ENCODE measurements at places on chromosomes 16 and 17. TPM values are rescaled to one million over a fixed set of nuclear protein-coding genes. Genes with fewer than 3 reads are reported as not detected.

KRTAP1-1 gene
- total RNA-seq = not detected

HAS3 gene
- total RNA-seq = 3.4 TPM

ADAD2 gene
- total RNA-seq = 0.59 TPM

P2RX1 gene
- total RNA-seq = 1.0 TPM

ARHGAP23 gene
- total RNA-seq = not detected

SLC5A11 gene
- total RNA-seq = 0.11 TPM

OTOP2 gene
- not detected for total RNA-seq

TPSB2 gene
- not detected for total RNA-seq

CLDN7 gene
- total RNA-seq = 1.1 TPM

ABCA9 gene
- 0.03 TPM for total RNA-seq

RHBDL3 gene
- not detected for total RNA-seq

LRRC37A gene
- total RNA-seq = 2.9 TPM

KRTAP2-1 gene
- total RNA-seq = not detected

FBXO31 gene
- 35.7 TPM for total RNA-seq

CSH1 gene
- not detected for total RNA-seq

BIRC5 gene
- 0.39 TPM for total RNA-seq

PYDC1 gene
- total RNA-seq = not detected

HSD17B1 gene
- total RNA-seq = 0.81 TPM

CD300LB gene
- 0.36 TPM for total RNA-seq

RHBDF1 gene
- total RNA-seq = 0.34 TPM

NR1D1 gene
- 34.1 TPM for total RNA-seq

ZNF286A gene
- total RNA-seq = 14.4 TPM

USP36 gene
- 489 TPM for total RNA-seq

GDPD3 gene
- total RNA-seq = 6.4 TPM

NPIPB13 gene
- 12.2 TPM for total RNA-seq

AXIN1 gene
- total RNA-seq = 24.7 TPM

STH gene
- total RNA-seq = not detected

EVI2A gene
- total RNA-seq = 37.8 TPM

RGS9 gene
- 0.60 TPM for total RNA-seq

ITGAX gene
- total RNA-seq = 5.5 TPM

HSD3B7 gene
- 0.11 TPM for total RNA-seq

SAMD14 gene
- total RNA-seq = 0.33 TPM

ACACA gene
- total RNA-seq = 28.9 TPM

SERPINF2 gene
- total RNA-seq = 0.49 TPM

NOS2 gene
- total RNA-seq = not detected

RGS11 gene
- not detected for total RNA-seq

ULK2 gene
- 17.1 TPM for total RNA-seq

TBC1D3 gene
- total RNA-seq = not detected

CIITA gene
- 3.0 TPM for total RNA-seq

SSH2 gene
- 81.5 TPM for total RNA-seq

NSRP1 gene
- total RNA-seq = 23.8 TPM

TMEM170A gene
- total RNA-seq = 34.3 TPM

NGFR gene
- total RNA-seq = 0.11 TPM

ANKRD40CL gene
- not detected for total RNA-seq

SPEM2 gene
- not detected for total RNA-seq

KRT33A gene
- total RNA-seq = not detected

SLC16A6 gene
- 7.7 TPM for total RNA-seq

NAGLU gene
- 7.8 TPM for total RNA-seq

C1QTNF8 gene
- total RNA-seq = not detected

CPNE2 gene
- total RNA-seq = 3.5 TPM

ZDHHC7 gene
- 44.6 TPM for total RNA-seq

WNT3 gene
- total RNA-seq = not detected

CCT6B gene
- total RNA-seq = 4.9 TPM
